ENCODE measurements at places on chromosomes 1 and 21.
A peak's percentile ranks its signal among the peaks of the same experiment; 100 is the strongest.

DNA sequence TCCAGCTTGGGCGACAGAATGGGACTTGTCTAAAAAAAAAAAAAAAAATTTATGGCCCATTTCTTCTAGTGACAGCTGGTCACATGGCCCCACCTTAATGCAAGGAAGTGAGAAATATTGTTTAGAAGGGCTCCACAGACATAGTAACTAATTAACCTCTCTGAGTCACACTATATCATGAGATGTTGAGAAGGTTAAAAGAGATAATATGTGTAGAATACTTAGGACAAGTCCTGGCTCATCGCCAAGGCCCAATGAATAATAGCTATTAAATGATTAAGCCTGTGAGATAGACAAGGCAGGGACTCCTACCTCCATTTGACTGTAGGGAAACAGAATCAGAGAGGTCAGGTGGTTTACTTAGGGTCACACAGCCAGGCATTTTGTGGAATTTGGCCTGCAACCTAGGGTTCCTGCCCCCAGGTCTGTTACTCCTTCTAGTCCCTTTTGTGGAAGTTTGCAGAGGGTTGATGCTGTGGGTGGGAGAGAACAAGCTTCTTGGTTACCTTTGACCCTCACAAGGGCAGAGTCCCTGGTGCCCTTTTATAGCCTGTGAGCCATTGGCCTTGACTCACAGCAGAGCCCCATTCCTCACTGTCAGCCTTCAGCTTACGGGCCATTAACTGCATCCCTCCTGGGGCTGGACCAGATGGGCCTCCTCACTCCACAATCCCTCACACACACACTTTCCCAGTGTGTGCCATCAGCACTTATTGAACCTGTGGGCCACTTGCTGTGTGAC, 48.5 kb downstream of the OPRD1 start:
- DNase-seq: no peak

- DNase-seq: peak; percentile 27
Observed at GRCh38 chr1:197422993-197423392, 154.9 kb downstream of the CRB1 start.

GRCh38 chr1:196423612-196424011, 184.6 kb downstream of the KCNT2 start:
- DNase-seq: no peak

GRCh38 chr1:151864411-151864810, 10.9 kb upstream of the THEM5 start:
- no peak for DNase-seq

DNA sequence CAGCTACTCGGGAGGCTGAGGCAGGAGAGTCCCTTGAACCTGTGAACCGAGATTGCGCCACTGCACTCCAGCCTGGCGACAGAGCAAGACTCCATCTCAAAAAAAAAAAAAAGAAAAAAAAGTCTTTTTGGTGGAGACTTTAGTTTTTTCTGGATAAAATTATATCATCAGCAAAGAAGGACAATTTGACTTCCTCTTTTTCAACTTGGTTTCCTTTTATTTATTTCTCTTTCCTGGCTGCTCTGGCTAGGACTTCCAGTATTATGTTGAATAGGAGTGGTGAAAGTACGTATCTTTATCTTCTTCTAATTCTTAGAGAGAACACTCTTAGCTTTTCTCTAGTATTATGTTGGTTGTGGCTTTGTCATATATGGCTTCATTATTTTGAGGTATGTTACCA, 130.8 kb downstream of the PCBP3 start:
- no peak for DNase-seq

GRCh38 chr21:28518630-28519029, 474.0 kb downstream of the LTN1 start:
- no peak for DNase-seq

DNA sequence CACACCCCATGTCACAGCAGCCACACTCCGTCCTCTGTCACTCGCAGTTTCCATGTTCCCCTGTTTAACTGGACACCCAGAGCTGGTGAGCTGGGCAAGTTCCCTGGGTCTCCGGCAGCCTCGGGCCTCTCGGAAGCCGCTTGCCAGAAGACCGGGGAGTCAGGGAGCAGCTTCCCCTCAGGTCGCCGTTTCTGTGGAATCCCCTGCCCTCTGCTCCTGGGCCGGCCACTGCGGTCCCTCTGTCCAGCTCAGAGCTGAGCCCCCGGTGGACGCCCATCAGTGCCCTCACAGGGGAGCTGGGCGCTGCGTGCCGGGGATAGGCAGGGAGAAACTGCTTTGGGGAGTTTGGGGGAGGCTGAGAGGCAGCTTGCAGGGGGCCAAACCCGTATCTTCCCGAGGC, 37.7 kb downstream of the KCNAB2 start:
- DNase-seq: no peak
